ENCODE measurements at places on chromosomes 13 and 19.
A peak's percentile ranks its signal among the peaks of the same experiment; 100 is the strongest.

- no peak for DNase-seq
Observed at GRCh38 chr13:39144391-39144790, 106.1 kb downstream of the NHLRC3 start.

- peak; percentile 74 for DNase-seq
Observed at GRCh38 chr19:38734426-38735256, 9.6 kb downstream of the CAPN12 start.

- DNase-seq = no peak
Observed at GRCh38 chr13:59621773-59622172, 542.0 kb downstream of the DIAPH3 start.

- DNase-seq = no peak
Observed at GRCh38 chr13:98981369-98982080, 3.7 kb upstream of the DOCK9 start.

- no peak for DNase-seq
Observed at GRCh38 chr13:37094840-37095239, 10.6 kb downstream of the CSNK1A1L start.

- no peak for DNase-seq
Observed at GRCh38 chr13:23651887-23652286, 81.7 kb downstream of the TNFRSF19 start.

DNA sequence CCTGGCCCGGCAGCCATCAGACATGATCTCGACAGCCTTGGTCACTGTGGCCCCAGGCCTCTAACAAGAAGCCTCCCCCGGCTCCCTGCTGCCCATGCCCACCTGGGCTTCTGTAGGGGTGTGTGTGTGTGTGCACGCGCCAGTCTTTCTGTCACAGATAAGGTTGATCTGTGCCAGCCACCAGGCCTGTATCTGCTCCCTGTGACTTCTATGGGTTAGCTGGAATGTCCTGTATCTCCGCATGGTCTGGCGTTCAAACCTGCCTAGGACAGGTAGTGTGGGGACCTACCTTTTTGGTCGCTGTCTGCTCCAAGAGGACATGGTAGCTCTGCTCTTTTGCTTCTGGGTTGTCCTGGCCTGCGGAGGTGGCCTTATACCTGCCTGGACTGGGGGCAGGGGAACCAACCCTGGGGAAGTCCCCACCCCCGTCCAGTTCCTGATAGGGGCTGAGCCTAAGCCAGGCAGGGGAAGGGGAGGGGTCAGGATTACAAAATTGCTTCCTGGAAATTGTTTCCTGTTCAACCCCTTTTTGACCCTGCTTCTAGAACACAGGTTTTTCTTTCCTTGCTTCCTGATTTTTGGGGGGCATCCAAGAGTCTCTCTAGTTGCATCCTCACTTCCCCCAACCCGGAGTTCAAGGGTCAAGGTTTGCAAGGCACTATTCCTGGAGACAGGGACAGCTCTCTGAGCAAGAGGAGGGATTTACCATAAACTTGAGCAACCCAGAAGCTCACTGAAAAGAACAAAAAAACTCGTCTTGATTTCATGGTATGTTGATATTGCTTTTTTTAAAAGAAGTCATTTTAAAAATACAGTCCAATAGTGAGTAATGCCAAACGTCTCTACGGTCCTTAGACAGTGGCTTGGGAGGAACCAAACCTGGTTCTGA, at the start of gene LRG1:
TSS of gene LRG1 (minus strand) at position 344 of the 889 bp plus-strand sequence. CDS start at position 321, 23 bp downstream.
- DNase-seq = no peak
